ENCODE measurements at places on chromosomes 12 and 14. TPM values are rescaled to one million over a fixed set of nuclear protein-coding genes. Genes with fewer than 3 reads are reported as not detected.

TCL1B gene
- total RNA-seq, result not detected

RNU4-1 gene
- under 0.01 TPM for total RNA-seq

PRPH gene
- 0.33 TPM for total RNA-seq

ADAM21 gene
- 0.25 TPM for total RNA-seq

ARID2 gene
- 25.0 TPM for total RNA-seq

UNC79 gene
- 0.16 TPM for total RNA-seq

NFE2 gene
- 1.2 TPM for total RNA-seq

CEBPE gene
- not detected for total RNA-seq

KIF26A gene
- not detected for total RNA-seq

DAO gene
- total RNA-seq, result not detected

DACT1 gene
- 13.6 TPM for total RNA-seq

TMPRSS12 gene
- not detected for total RNA-seq

LRIG3 gene
- total RNA-seq, result 88.8 TPM

IL22 gene
- total RNA-seq, result not detected

FITM1 gene
- total RNA-seq, result not detected

COX8C gene
- not detected for total RNA-seq

KLHL33 gene
- total RNA-seq, result 0.18 TPM

FOXN4 gene
- total RNA-seq, result not detected

ETFRF1 gene
- total RNA-seq, result 20.6 TPM

COL2A1 gene
- not detected for total RNA-seq

STAC3 gene
- total RNA-seq, result 3.8 TPM

SCYL2 gene
- total RNA-seq, result 49.1 TPM

C3AR1 gene
- not detected for total RNA-seq

LRRC10 gene
- total RNA-seq, result not detected

TMEM233 gene
- total RNA-seq, result not detected

LRRK2 gene
- 22.1 TPM for total RNA-seq

BATF gene
- not detected for total RNA-seq
